Lower lobe of right lung (tissue), 2 donors: ENCODE measurements at places on chromosomes 6 and 20.
A peak's percentile ranks its signal among the peaks of the same experiment; 100 is the strongest.

DNA sequence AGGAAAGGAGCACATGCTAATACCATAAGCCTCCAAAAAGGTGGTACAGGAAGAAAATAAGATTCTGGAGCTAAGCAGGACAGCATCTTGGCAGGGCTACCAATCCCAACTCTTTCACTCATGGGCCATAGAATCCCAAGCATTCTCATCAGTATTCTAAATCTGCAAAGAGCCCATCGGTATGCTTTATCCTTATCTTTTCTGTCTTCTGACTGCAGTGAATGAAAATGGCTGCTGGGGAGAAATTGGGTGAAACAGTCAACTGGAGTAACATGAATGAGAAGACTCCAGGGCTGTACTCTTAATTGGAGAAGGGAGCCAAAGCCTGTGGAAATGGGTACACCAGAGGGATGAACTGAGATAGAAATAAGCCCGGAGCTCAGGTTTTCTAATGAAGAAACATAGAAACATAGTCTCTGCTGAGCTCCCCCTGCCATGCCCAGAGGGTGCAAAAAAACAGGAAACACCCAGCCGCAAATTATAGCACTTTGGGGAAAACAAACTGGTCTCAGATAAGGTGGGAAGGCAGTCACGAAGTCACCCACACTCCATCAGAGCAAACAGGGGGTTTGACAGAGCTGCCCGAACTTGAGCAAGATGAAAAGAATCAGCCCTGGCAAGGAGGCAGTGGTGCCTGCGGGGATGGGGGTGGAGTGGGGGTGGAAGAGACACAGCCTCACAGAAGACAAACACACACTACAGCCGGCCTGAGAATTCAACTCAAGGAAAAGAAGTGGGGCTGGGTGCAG is 35.4 kb upstream of the E2F3 start:
- H3K27ac ChIP-seq = no peak overlapping the region
- no peak overlapping the region for H3K4me3 ChIP-seq
- H3K27me3 ChIP-seq = no peaks in the 10 kb centered on the region
- no peaks in the 10 kb centered on the region for H3K4me1 ChIP-seq
- DNase-seq = no peak

- no peak for DNase-seq
- H3K27me3 ChIP-seq = no peaks in the 10 kb centered on the region
- no peak overlapping the region for H3K4me3 ChIP-seq
- no peaks in the 10 kb centered on the region for H3K36me3 ChIP-seq
Measured at GRCh38 chr6:124535746-124536145, 426.5 kb upstream of the RNF217 start.

GRCh38 chr6:6900569-6901204 is 207.1 kb upstream of the RREB1 start:
- H3K36me3 ChIP-seq = no peaks in the 10 kb centered on the region
- no peak overlapping the region for H3K27ac ChIP-seq
- no peaks in the 10 kb centered on the region for H3K4me1 ChIP-seq
- no peak for DNase-seq
- H3K4me3 ChIP-seq = no peak overlapping the region
- no peaks in the 10 kb centered on the region for H3K27me3 ChIP-seq

DNA sequence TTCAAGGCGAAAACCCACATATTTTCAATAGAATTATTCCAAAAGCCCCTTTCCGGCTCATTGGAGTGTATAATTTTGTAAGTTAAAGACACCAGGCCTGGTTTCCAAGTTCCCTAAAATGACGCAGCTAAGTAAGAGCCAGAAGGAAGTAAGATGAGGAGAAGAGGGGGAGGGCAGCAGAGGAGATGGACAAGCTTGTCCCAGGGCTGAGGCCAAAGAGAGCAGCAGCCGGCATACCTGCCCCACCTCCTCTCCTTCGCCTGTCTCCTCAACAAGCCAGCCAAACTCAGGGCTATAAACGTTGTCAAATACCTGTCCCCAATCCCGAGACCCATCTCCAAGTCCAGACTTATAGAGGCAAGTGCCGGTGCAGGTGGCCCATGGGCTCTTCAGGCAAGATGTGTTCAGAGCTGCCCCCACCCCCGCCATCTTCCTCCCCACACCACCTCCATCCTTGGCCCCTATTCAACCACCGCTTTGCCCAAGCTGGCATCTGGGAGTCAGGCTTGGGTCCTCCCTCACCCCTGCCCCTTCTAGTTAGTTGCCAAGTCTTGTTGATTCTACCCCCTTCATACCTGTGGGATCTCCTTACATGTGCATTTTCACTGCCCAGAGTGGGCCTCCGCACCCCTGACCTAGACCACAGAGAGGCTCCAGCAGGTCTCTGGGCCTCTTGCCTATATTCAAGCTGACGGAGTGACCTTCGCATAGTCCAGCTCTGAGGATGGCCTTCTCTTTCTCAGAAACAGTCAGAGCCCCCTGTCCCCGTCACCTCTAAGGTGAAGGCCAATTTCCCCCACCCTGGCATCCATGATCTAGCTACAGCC is 75.7 kb upstream of the SIRPA start:
- peak overlapping the region; percentile 70 for H3K27ac ChIP-seq
- H3K4me3 ChIP-seq = no peak overlapping the region
- no peak for DNase-seq
- peaks cover 10% of the 10 kb centered on the region for H3K27me3 ChIP-seq
- no peaks in the 10 kb centered on the region for H3K36me3 ChIP-seq

- no peaks in the 10 kb centered on the region for H3K27me3 ChIP-seq
- no peaks in the 10 kb centered on the region for H3K4me1 ChIP-seq
- H3K27ac ChIP-seq = no peak overlapping the region
- no peaks in the 10 kb centered on the region for H3K36me3 ChIP-seq
- H3K4me3 ChIP-seq = no peak overlapping the region
Measured at GRCh38 chr6:139779988-139780774, 405.7 kb upstream of the CITED2 start.
